ENCODE measurements at places on chromosomes 2 and 18.

DNA sequence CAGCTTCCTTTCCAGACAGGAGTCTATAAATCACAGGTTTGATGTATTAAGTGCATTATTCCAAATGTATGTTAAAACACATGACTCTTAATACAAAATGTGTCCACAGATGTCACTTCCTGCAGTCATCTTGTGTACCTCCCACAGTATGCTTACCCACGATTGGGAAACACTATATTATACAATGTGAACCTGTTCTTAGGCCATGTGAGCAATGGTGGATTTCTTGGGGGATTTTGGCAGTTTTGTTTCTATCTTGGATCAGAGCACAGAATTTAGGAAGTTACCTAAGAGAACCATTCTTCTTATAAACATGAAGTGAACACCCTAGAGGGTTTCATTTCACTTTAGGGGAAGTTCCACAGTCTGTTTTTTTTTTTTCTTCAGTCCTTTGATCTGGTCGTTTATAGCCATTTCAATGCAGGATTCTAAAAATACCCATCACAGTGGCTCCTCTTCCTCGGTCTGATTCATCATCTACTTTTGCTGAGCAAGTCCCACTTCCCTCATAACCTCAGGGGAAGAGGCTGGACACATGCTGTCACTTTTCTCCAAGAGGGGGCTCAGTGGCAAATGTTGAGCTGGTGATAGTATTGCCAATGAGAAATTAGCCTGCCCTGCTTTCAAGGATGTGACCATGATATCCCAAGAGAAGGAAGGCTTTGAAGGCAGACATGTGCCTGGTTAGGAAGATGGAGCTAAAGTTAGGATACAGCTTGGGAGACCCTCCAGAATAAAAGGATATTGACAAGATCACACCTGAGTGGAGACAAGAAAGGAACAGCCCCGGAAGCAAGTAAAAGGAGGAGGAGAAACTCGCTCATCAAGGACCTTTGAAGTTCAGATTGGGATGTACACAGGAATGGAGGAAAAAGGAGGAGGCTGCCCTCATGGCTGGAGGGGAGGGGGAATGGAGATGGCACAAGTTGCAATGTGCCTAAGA lies 22.6 kb downstream of the PLEK start:
- DNase-seq = no peak

- no peak for DNase-seq
Observed at GRCh38 chr2:27208486-27209050, 3.3 kb upstream of the ATRAID start.

DNA sequence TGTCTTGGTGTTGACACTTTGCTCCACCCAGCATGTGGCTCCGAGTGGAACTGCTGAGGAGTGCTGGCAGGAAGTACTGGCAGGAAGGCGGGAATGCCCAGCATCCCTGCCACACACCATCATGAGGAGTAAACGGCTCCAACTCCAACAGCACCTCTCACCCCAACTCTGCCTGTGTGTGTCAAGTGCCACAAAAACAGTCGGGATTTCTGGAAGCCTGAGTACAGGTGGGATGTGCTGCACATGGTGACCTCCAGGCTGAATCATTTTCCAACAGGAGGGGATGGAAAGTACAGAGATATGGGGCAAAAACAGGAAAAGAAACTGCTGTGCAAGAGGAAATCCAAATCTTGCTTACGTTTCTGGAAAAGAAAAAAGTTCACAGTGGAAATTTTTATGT lies 53.6 kb downstream of the PARD6G start:
- no peak for DNase-seq

- no peak for DNase-seq
Observed at GRCh38 chr18:60413944-60414547, 41.5 kb upstream of the MC4R start.
